ENCODE measurements at places on chromosomes 4 and X.

- no peaks in the 10 kb centered on the region for H3K4me1 ChIP-seq
- H3K27me3 ChIP-seq = no peaks in the 10 kb centered on the region
- no peaks in the 10 kb centered on the region for H3K36me3 ChIP-seq
- H3K27ac ChIP-seq = no peak overlapping the region
- no peak for DNase-seq
These were observed 12.1 kb downstream of the HTRA3 start for GRCh38 chr4:8281519-8282133.

DNA sequence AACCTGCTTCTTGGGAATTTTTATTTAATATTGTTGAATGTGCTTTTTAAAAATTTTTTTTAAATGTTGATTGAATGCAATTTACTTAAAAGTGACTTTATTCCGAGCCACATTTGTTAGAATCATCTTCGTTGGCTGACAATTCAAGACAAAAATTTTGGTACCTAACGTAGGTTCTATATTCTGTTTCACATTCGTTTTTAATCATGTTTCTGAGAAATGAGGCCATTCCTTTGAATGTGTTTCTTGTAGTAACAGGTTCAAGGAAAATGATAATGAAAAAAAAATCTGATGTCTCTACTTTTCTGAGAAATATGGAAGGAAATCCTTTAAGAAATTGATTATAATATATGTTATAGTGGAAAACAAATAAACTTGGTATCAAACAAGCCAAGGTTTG lies 92.3 kb upstream of the DCLK2 start:
- no peaks in the 10 kb centered on the region for H3K27me3 ChIP-seq
- no peak overlapping the region for H3K4me3 ChIP-seq
- no peaks in the 10 kb centered on the region for H3K36me3 ChIP-seq
- no peak for DNase-seq

DNA sequence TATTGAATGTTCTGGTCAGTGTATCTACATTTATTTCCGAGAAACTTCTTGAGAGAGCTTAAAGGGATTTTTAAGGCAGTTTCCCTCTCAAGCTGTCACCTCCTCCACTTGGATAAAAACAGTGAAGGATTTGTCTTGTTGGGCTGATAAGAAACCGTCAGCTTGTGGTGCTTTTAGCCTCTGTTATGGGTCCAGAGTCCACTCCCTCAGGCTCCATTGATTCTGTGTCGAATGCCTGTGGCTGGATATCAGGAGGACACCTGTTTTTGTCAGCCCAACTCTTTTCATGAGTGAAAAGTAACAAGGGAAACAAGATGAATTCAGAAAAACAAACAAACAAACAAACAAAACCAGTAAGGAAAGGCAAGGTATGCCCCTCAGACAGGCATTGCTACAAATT lies 12.4 kb downstream of the CLCN4 start:
- no peaks in the 10 kb centered on the region for H3K27me3 ChIP-seq
- no peak overlapping the region for H3K27ac ChIP-seq
- no peak overlapping the region for H3K4me3 ChIP-seq
- no peaks in the 10 kb centered on the region for H3K36me3 ChIP-seq
- no peak for DNase-seq

DNA sequence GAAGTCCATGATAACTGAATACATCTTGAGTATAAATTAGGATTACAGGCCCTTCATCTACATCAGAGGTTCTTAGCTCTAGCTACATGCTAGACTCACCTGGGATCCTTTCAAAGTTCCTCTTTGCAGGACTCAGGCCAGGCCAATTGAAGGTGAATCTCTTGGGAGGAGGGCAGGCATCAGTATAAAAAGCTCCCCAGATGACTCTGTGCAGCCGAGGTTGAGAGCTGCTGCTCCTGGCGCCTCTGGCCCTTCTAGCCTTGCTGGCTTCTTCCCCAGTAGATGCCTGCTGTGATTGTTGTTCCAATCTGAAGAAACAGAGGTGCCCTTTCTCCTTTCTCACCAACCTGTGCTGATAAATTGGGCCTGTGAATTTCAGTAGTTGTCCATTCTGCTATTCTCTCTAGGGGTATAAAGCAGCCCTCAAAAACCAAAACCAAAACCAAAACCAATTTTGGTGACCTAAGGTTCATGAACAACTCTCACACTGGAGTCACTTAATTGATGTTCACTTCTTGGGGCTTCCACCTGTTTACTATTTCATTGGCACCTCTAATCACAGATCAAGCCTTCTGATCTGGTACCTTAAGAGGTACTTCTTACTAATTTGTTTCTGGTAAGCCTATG lies 78.7 kb downstream of the SUPT20HL2 start:
- no peaks in the 10 kb centered on the region for H3K36me3 ChIP-seq
- no peak for DNase-seq
- H3K27ac ChIP-seq = no peak overlapping the region
- no peaks in the 10 kb centered on the region for H3K27me3 ChIP-seq
- no peak overlapping the region for H3K4me3 ChIP-seq

DNA sequence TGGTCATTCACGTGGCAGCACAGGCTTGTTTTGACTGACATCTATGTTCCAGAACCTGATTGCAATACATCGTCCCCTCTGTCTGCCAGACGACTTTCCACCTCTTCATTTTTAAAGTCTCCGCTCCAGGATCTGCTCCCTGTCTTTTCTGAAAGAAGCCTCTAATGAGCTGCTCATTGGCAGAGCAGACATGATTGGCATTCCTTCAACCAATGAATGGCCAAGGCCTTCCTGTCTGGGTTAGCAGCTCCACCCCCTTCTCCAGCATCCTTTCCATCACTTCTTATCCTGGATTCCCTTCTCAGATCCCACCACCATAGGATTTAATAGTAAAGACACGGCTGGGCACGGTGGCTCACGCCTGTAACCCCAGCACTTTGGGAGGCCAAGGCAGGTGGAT lies 202.7 kb upstream of the KLF3 start:
- no peak for DNase-seq
- H3K27ac ChIP-seq = no peak overlapping the region
- no peaks in the 10 kb centered on the region for H3K36me3 ChIP-seq

GRCh38 chr4:115356176-115356575 lies 242.8 kb upstream of the NDST4 start:
- DNase-seq = no peak
- no peaks in the 10 kb centered on the region for H3K27me3 ChIP-seq
- no peak overlapping the region for H3K4me3 ChIP-seq
- H3K36me3 ChIP-seq = no peaks in the 10 kb centered on the region
- H3K27ac ChIP-seq = no peak overlapping the region

GRCh38 chr4:163764569-163764968 lies 270.1 kb downstream of the TMA16 start:
- no peaks in the 10 kb centered on the region for H3K4me1 ChIP-seq
- H3K4me3 ChIP-seq = no peak overlapping the region
- DNase-seq = no peak
- H3K27me3 ChIP-seq = no peaks in the 10 kb centered on the region
- no peaks in the 10 kb centered on the region for H3K36me3 ChIP-seq

GRCh38 chrX:3669841-3670475 lies 43.5 kb downstream of the PRKX start:
- no peak overlapping the region for H3K27ac ChIP-seq
- no peaks in the 10 kb centered on the region for H3K4me1 ChIP-seq
- H3K4me3 ChIP-seq = no peak overlapping the region
- DNase-seq = no peak

DNA sequence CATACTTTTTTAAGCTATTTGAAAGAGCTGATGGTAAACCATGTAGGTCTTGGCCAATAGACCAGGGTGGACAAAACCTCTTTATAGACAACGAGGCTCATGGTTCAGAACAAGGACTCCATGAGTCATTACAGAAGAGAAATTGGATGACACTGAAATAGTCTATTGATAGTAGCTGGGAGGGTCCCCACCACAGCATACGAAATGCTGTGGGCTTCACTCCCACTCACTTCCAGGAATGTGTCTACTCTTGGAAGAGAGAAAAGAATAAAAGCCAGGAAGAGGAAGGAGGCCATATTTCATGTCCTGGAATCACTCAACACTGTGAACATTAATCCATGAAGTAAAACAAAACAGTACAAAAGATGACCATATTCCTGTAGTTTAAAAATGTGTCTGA lies 82.3 kb upstream of the MXRA5 start:
- H3K4me1 ChIP-seq = no peaks in the 10 kb centered on the region
- no peak for DNase-seq
- H3K36me3 ChIP-seq = no peaks in the 10 kb centered on the region
- H3K4me3 ChIP-seq = no peak overlapping the region
- H3K27ac ChIP-seq = no peak overlapping the region

DNA sequence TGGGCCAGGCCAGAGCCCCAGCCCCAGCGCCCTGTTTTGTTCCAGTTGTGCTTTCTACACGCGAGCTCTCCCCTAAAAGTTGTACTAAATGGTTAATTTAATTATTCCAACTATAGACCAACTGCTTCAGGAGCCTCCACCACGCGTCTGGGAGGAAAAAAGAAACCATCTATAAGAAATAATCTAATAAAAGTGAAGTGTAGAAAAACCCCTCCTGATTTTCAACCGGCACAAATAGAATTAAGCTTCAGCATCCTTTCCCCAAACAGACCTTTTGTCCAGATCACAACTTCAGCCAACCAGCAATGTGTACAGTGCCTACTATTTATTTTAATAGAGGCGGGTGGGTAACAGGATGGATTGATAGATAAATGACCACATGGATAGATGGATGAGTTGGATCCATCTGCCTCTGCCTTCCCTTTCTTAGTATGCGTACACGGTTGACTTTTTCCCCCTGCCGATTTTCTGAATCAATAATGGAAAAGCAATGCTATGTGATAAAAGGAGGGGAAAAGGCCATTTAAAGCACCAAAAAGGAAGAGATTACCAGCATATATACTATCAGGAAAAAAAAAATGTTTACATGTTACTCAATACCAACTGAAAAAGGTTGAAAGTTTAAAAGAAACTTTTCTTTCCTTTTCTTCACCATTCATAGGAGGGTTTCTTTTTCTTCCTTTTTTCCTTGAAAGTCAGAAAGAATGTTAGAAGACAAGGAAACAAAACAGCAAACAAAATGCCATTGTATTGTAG lies 3.7 kb upstream of the PHOX2B start:
- no peaks in the 10 kb centered on the region for H3K36me3 ChIP-seq
- no peak for DNase-seq
- H3K27ac ChIP-seq = no peak overlapping the region
- no peaks in the 10 kb centered on the region for H3K4me1 ChIP-seq
- peaks cover 13% of the 10 kb centered on the region for H3K27me3 ChIP-seq
- no peak overlapping the region for H3K4me3 ChIP-seq

GRCh38 chr4:1116838-1117237 lies 3.5 kb upstream of the RNF212 start:
- no peaks in the 10 kb centered on the region for H3K4me1 ChIP-seq
- H3K36me3 ChIP-seq = no peaks in the 10 kb centered on the region
- no peak overlapping the region for H3K4me3 ChIP-seq
- DNase-seq = no peak

DNA sequence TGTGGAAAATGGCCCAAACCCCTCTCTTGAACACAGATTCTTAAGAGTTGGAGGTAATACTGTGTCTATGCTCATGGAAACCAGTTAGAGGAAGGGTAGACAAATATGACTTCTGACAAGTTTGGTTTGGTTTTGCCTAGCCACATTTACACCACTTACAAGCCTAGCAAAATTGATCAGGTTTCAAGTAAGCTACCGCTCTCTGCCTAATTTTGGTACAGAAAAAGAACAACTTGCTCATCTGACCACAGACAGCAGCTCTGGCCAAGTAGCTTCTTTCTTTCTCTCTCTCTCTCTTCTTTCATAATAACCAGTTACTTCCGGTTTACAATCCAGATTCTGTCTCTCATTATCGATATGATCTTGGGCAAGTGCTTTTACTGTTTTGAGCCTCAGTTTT lies 260.0 kb downstream of the GLUD2 start:
- H3K36me3 ChIP-seq = no peaks in the 10 kb centered on the region
- H3K27ac ChIP-seq = no peak overlapping the region
- H3K27me3 ChIP-seq = no peaks in the 10 kb centered on the region
- DNase-seq = no peak
- H3K4me1 ChIP-seq = no peaks in the 10 kb centered on the region
- no peak overlapping the region for H3K4me3 ChIP-seq

DNA sequence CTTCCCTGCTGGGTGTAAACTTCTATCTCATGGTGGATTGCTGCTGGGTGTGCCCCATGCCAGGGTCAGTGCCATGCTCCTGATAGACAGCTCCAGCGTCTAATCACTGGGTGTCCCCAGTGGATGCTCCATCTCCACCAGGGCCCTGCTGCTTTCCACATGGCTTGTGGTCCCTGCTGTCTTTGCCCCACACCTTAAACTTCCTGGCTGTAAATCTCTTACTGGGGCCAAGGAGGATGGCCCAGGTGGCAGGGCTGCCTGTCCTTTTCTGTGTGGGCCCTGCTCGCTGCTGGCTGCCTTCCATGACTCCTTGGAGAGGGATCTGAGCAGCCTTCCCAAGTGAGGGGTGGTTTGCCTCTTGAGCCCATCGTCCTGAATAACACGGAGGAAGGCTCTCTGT lies 51.8 kb downstream of the RGS12 start:
- H3K27me3 ChIP-seq = no peaks in the 10 kb centered on the region
- H3K27ac ChIP-seq = no peak overlapping the region
- no peak for DNase-seq
- H3K4me3 ChIP-seq = no peak overlapping the region
- H3K4me1 ChIP-seq = no peaks in the 10 kb centered on the region

GRCh38 chr4:118173126-118173525 lies 138.8 kb downstream of the NDST3 start:
- H3K4me3 ChIP-seq = no peak overlapping the region
- H3K27me3 ChIP-seq = no peaks in the 10 kb centered on the region
- no peak overlapping the region for H3K27ac ChIP-seq
- H3K4me1 ChIP-seq = no peaks in the 10 kb centered on the region
- DNase-seq = no peak
- no peaks in the 10 kb centered on the region for H3K36me3 ChIP-seq

DNA sequence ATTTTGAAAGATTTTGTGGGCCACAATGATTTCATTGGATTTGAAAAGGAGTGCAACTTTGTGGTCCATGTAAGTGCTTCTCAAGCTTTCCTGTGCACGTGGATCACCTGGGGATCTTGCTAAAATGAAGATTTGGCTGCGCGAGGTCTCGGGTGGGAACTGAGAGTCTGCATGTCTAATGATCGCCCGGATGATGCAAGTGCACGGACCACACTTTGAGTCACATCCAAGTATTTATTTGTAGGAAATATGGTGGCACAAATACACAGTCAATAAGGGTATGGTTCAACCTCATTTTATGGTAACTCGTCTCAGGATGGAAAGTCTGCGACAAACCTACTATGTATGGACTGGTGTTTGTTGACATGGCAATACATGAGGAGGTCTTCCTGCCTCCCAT lies 899 bp downstream of the BMX start:
- H3K36me3 ChIP-seq = no peaks in the 10 kb centered on the region
- H3K27me3 ChIP-seq = no peaks in the 10 kb centered on the region
- no peak for DNase-seq
- H3K4me1 ChIP-seq = no peaks in the 10 kb centered on the region
